ENCODE measurements at places on chromosomes 11 and 22. TPM values are rescaled to one million over a fixed set of nuclear protein-coding genes. Genes with fewer than 3 reads are reported as not detected.

Gene GRAMD4
- total RNA-seq: 63.6 TPM

Gene UBE2L6
- total RNA-seq: 67.5 TPM

DNA sequence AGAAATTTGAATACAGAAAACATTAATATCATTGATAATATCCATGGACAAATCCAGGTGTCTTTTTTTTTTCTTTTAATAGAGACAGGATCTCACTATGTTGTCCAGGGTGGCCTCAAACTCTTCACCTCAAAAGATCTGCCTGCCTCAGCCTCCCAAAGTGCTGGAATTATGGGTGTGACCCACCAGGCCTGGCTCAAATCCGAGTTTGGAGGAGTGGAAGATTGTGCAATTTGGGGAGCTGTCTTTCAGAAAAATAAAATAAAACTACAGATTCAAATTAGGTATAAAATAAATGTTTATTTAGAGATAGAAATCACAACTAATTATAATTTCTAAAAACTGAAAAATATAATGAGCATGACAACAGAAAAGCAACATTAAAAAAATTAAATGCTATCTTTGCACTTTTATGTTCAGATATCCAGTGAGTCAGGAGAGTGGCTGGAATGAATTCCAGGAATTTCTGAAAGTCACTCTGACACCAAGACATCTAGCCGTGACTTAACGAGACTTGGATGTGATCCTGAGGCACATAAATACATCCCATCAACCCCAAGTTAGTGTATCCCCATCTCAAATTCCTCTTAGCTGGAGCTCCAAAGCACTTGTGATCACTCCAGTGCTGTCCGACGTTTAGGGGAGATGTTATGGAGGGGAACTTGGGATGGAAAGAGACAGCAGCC is 128.6 kb upstream of the THY1 start:
- DNase-seq: peak; percentile 2

DNA sequence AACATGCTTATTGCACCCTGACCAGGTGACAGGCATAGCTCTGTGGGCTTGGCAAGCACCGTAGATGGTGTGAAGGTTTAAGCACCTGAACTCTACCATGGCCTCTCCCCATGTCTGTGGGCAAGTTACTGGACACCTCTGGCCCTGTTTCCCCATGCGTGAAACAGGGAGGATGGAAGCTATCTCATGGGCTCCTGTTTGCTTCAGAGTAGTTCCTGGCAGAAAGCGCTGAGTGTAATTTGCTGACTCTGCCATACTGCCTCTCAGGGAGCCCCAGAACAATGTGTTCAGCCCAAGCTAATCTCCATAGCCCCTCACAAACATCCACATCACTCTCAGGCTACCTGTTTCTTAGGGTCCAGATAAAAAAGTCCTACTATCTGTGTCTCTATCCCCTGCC is 2.4 kb downstream of the CBX6 start:
- no peak for DNase-seq

DNA sequence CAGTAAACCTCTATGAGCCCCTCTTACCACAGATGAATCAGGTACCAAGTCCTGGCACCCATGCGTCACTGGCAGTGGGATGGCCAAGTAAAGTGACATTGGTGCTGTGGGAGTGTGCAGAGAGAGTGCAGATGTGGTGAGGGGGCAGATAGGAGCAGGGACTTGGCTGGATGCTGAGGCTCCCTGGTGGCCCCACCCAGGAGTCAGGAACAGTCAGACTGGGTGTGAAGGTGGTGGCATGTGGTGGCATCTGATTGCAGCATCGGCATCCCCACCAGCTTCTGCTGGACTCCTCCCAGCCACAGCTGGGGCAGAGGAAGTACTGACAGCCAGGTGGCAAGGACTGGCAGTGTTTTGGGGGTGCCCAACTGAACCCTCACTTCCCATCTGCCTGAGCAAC is 11.4 kb downstream of the DGAT2 start:
- DNase-seq: no peak

- no peak for DNase-seq
Observed at GRCh38 chr11:69079661-69080256, 31.0 kb downstream of the TPCN2 start.

DNA sequence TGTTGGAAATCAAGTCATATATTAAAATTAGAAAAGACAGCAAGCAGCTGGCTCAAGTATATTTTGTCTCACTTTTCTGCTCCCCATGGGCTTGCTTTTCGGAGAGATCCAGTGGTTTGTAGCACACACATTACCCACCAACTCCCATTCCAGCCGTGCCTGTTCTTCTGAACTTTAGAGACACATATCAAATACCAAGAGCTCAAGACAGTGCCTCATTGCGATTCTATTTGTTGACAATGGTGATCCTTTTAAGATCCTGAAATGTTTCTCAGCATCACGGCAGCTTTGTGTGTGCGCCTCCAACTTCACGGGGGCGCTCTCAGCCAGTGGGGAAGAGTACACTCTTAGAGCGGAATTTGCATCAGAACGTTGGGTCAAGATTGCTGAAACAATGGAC is 52.9 kb downstream of the BARX2 start:
- DNase-seq: no peak

- no peak for DNase-seq
Observed at GRCh38 chr22:46451741-46452140, 85.7 kb downstream of the CELSR1 start.

DNA sequence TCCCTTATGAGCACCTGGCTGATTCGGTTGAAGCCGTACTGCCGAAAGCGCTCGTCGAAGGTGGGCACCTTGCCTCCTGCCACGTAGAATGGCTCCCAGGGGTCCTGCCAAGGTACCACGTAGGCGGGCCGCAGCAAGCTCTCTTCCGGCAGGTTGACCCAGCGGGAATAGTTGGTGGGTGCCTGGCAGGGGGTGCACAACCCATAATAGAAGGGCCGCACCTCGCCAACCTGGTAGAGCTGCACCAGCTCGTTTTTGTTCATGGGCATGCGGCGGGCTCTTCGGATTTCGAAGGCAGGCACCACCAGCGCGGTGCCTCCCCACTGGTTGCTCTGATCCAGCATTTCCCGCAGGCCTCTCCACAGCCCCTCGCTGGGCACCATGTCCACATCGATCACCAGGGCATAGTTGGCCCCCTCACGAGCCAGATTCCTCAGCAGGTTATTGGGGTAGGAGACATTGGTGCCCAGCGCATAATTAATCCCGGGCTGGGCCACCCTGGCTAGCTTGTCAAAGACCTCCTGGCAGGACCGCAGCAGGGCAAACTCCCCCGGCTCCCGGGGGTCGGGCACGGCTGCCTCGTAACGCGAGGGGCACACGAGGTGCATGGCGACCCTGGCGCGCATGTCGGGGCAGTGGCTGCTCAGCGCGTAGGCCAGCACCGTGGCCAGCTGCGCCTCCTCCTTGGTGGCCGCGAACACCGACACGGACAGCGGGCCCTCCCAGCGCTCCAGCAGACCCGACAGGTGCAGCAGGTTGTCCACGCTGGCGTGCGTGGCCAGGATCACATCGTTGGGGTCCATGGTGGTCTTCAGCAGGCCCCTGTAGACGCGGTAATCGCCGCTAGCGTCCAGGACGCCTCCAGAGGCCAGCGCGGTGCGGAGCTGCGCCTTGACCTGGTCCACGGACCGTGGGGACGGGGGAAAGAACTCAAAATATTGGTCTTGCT is 679 bp downstream of the B4GAT1 start:
- DNase-seq: no peak

- DNase-seq: peak; percentile 19
Observed at GRCh38 chr11:67613960-67614715, 7.4 kb downstream of the NDUFV1 start.

DNA sequence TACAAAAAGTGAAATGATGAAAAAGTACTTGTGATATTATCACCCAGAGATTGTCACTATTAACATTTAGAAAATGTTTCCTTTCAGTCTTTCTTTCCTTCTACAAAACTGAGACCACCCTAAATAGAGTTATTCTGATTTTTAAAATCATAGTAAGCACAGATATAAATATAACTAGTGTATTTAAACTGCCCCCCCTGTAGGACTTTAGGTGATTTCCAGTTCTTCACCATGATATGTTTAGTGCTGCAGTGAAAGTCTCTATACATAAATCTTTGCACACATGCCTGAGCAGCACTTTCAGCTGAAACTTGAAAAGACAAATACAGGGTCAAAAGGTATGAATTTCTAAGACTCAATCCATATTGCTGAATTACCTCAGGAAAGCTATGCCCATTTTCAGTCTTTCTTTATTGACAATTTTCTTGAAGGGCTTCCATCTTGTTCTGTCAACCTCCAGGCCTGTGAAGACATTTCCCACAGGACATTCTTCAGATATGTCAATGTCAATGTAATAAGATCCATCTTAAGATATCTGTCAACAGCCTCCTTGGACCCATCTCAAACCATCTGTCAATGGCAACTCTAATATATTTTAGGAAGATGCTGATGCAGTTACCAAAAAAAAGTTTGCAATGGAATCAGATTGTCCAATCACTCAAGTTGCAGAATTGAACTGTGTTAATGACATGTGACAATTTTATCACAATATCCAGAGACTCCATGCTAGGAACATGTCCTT is 30.8 kb upstream of the LDLRAD3 start:
- no peak for DNase-seq

- no peak for DNase-seq
Observed at GRCh38 chr11:102470251-102470650, 17.7 kb upstream of the TMEM123 start.

- peak; percentile 27 for DNase-seq
Observed at GRCh38 chr11:2930704-2931419, 1.6 kb upstream of the PHLDA2 start.

DNA sequence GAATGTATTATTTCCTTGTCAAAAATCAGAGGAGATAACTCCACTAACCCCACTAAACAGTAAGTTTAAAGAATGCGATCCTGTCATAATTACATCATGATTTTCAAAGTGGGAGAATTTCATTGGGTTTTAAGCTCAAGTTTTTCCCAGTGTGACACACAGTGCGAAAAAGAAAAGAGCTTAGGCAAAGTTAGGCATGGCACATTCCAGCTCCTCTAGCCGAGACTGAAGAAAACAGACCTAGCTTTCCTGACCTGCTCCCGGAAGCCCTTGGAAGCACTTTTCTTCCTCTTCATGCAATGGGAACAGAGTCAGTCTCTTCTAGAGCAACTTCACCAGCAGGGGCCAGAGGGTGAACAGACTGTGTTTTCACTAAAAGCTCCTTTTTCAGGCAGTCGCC is 76.6 kb upstream of the AKIP1 start:
- no peak for DNase-seq
